ENCODE measurements at places on chromosomes 3 and 15.

GRCh38 chr15:44194323-44195150 lies 534 bp downstream of the FRMD5 start:
- peak; percentile 34 for DNase-seq

GRCh38 chr15:43913026-43913780 lies 86.4 kb downstream of the WDR76 start:
- no peak for DNase-seq

DNA sequence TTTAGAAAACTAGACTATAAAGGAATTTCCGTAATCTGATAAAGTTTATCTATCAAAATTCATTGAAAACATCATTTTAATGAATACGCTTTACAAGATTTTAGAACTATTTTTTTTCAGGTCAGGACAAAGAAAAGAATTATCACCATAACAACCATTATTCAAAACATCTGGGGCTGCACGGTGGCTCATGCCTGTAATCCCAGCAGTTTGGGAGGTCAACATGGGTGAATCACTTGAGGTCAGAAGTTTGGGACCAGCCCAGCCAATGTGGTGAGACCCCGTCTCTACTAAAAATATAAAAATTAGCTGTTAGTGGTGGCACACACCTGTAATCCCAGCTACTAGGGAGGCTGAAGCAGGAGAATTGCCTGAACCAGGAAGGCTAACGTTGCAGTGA lies 260.4 kb downstream of the WNT5A start:
- no peak for DNase-seq

- no peak for DNase-seq
Measured at GRCh38 chr3:55042591-55042990, 114.7 kb upstream of the LRTM1 start.

GRCh38 chr3:31465999-31466398 lies 66.7 kb upstream of the STT3B start:
- no peak for DNase-seq

DNA sequence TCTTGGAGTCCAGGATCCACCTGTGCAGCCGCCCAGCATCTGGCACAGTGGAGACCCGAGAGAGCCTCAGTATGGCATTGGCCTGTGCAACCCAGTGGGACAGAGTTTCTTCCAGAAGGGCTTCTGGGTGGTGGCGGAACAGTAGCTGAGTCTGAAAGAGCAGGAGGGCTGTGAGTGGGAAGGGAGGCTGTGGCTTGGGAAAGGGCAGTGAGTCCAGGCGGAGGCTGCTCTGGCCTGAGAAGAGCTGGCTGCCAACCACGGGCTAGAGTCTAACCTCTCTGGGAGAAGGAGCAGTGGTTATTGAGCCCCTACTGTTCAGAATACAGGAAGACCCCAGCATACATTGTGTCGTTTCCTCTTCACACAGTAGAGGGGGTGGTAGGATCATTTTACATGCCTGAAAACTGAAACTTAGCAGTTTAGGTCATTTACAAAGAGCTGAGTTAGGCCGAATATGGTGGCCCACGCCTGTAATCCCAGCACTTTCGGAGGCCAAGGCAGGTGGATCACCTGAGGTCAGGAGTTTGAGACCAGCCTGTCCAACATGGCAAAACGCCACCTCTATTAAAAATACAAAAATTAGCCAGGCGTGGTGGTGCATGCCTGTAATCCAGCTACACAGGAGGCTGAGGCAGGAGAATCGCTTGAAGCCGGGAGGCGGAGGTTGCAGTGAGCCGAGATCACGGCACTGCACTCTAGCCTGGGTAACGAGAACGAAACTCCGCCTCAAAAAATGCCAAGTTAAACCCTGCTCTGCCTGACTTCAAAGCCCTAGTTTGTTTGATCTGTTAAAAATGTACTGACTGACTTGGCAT lies 3.2 kb downstream of the AEN start:
- peak; percentile 25 for DNase-seq

DNA sequence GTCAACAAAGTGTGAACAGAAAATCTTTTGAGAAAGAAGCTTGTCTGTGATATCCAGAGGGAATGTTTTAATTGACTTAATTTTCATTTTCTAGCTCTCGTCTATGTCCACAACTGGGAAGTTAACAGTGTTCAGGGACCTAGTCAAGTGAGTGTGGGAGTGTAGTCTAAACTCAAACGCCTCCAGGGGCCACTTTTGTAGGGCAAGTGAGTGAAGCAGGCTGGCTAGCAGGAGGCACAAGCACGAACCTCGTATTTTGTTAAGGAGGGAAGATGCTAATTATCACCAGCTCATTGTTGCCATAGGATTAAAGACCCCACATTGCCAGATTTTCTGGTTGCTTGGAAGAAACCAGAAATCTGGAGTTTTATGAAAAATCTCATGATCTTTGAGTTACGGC lies 135.8 kb downstream of the CPNE4 start:
- DNase-seq, result no peak

GRCh38 chr3:99949956-99950670 lies 132.5 kb downstream of the CMSS1 start:
- DNase-seq, result no peak

All from stimulated activated CD4-positive, alpha-beta T cell treated with anti-CD3 and anti-CD28 coated beads, Interleukin-4, amount 100 ng/mL, for 24 hours (primary cell).